Upper lobe of right lung (tissue), 1 donor: ENCODE measurements at places on chromosomes 12 and 14.
A peak's percentile ranks its signal among the peaks of the same experiment; 100 is the strongest.

- no peak for DNase-seq
- no peaks in the 10 kb centered on the region for H3K36me3 ChIP-seq
- H3K4me1 ChIP-seq: no peaks in the 10 kb centered on the region
- no peak overlapping the region for H3K4me3 ChIP-seq
These were observed 9.5 kb downstream of the PAX9 start for GRCh38 chr14:36671149-36671548.

DNA sequence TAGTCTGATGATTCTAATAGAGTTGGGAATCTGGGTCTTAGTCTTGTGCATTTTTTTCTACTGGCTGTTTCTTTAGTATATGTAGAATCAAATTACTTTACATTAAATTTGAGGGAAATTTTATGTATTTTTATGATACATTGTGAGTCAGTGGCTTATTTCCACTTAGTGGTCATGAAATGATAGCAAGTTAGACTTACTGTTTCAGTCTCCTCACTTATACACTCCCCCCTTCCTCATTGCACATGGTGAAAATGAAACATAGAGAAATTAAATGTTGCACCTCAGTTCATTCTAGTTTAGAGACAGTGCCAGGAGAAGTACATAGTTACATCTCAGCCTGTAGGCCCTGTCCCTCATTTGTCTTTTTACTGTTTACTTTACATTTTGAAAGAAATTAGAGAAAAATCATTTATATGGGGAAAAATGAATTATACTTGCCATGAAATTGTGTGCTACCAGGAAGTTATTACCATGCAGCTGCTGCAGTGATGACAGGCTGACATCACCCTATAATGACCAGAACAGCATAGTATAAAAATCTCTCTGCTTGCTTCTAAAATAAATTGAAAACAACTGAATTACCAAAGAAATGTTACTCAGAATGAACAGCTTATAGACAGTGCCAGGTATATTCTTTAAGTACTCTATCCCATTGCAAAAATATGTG lies 113.2 kb downstream of the TRMT5 start:
- DNase-seq: no peak
- H3K4me1 ChIP-seq: peaks cover 14% of the 10 kb centered on the region
- H3K27ac ChIP-seq: no peak overlapping the region
- H3K27me3 ChIP-seq: no peaks in the 10 kb centered on the region
- H3K36me3 ChIP-seq: no peaks in the 10 kb centered on the region
- H3K4me3 ChIP-seq: no peak overlapping the region

DNA sequence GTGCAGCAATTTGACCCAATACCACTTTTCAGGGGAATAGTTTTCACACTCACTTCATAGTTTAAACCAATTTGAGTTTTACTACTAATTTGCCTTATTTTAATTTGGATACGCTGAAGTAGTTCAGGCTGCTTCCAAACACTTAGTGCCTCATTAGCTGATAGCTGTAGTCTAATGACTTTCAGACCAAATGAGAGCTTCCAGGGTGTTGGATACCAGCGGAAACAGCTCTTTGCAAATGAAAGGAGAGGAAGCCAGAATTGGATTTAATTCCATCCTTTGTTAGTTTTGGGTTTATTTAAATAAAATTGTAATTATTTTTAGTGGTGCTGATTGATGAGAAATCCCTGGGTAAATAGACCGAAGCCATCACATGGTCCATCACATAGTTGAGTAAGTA lies 158.3 kb upstream of the SEL1L start:
- no peak for DNase-seq
- no peaks in the 10 kb centered on the region for H3K4me1 ChIP-seq
- no peaks in the 10 kb centered on the region for H3K36me3 ChIP-seq
- no peaks in the 10 kb centered on the region for H3K27me3 ChIP-seq
- no peak overlapping the region for H3K27ac ChIP-seq

DNA sequence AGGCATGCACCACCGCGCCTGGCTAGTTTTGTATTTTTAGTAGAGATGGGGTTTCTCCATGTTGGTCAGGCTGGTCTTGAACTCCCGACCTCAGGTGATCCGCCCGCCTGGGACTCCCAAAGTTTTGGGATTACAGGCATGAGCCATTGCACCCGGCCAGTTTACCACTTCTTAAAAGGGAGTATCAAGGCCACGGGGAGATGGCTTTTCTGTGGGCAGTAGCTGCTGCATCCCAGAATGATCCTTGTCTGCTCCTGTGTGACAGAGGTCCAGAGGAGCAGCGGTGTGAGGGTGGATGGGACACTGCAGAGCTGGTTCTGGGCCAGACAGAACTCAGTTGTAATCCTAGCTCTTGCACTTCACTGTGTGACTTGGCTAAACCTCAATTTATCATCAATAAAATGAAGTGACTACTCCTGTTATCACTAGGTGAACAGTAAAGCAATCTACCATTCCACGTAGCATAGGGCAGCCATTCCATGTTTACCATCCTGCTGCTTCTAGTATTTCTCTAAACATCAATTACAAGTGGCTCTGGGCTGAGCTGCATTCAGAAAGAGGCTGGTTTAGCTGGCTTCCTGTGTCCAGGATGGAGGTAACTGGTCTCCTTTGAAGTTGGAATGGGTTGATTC lies 3.0 kb upstream of the NPFF start:
- peaks cover 64% of the 10 kb centered on the region for H3K36me3 ChIP-seq
- no peaks in the 10 kb centered on the region for H3K27me3 ChIP-seq
- H3K4me3 ChIP-seq: no peak overlapping the region
- peaks cover 16% of the 10 kb centered on the region for H3K4me1 ChIP-seq

- no peak overlapping the region for H3K27ac ChIP-seq
- H3K27me3 ChIP-seq: no peaks in the 10 kb centered on the region
- no peaks in the 10 kb centered on the region for H3K4me1 ChIP-seq
- H3K36me3 ChIP-seq: no peaks in the 10 kb centered on the region
These were observed 618.8 kb downstream of the RPS29 start for GRCh38 chr14:48967419-48967818.

DNA sequence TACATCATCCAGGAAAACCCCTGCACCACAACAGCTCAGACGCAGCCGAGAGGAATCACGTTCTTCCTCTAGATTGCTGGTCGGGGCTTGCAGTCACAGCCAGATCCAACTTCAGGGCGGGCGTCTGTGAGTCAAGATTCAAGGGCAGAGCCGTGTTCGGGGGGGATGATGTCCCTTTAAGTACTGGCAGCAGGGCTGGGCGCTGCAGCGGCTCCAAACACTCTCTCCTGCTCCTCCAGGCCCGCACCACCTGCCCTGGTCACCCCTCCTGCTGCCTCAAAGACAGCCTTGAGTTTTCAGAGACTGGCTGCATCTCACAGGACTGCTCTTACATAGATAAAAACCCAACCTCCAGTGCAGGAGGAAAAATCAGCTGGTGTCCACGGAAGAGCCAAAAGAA lies 68.3 kb downstream of the KDM2B start:
- H3K4me3 ChIP-seq: no peak overlapping the region
- DNase-seq: no peak
- H3K27me3 ChIP-seq: no peaks in the 10 kb centered on the region
- no peaks in the 10 kb centered on the region for H3K4me1 ChIP-seq
- no peak overlapping the region for H3K27ac ChIP-seq

GRCh38 chr12:52526511-52526951 lies 6.3 kb upstream of the KRT5 start:
- H3K4me3 ChIP-seq: no peak overlapping the region
- no peaks in the 10 kb centered on the region for H3K27me3 ChIP-seq
- DNase-seq: no peak
- no peaks in the 10 kb centered on the region for H3K36me3 ChIP-seq
- H3K27ac ChIP-seq: no peak overlapping the region
- H3K4me1 ChIP-seq: no peaks in the 10 kb centered on the region

GRCh38 chr12:6822426-6823135 lies 960 bp downstream of the GPR162 start:
- H3K4me1 ChIP-seq: peaks cover 11% of the 10 kb centered on the region
- H3K27ac ChIP-seq: no peak overlapping the region
- no peak for DNase-seq
- peak overlapping the region; percentile 51 for H3K4me3 ChIP-seq
- no peaks in the 10 kb centered on the region for H3K36me3 ChIP-seq
- no peaks in the 10 kb centered on the region for H3K27me3 ChIP-seq

DNA sequence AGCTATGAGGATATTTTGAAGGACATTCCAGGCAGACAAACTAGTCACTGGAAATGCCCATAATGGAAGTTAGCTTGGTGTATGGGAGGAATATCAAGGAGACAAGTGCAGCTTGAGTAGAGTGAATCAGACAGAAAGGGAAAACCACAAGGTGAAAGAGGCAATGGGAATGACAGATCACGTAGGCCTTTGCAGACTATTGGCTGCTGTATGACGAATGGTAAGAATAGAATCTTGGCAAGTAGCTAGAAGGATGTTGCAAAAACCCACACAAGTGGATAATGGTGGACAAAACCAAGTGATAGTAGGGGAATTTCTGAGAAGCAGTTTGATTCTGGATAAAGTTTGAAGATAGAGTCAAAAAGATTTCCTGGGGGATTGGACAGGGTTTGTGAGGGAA lies 196.9 kb upstream of the NOVA1 start:
- H3K27me3 ChIP-seq: no peaks in the 10 kb centered on the region
- H3K4me3 ChIP-seq: no peak overlapping the region
- DNase-seq: no peak
- no peak overlapping the region for H3K27ac ChIP-seq
- H3K4me1 ChIP-seq: no peaks in the 10 kb centered on the region

DNA sequence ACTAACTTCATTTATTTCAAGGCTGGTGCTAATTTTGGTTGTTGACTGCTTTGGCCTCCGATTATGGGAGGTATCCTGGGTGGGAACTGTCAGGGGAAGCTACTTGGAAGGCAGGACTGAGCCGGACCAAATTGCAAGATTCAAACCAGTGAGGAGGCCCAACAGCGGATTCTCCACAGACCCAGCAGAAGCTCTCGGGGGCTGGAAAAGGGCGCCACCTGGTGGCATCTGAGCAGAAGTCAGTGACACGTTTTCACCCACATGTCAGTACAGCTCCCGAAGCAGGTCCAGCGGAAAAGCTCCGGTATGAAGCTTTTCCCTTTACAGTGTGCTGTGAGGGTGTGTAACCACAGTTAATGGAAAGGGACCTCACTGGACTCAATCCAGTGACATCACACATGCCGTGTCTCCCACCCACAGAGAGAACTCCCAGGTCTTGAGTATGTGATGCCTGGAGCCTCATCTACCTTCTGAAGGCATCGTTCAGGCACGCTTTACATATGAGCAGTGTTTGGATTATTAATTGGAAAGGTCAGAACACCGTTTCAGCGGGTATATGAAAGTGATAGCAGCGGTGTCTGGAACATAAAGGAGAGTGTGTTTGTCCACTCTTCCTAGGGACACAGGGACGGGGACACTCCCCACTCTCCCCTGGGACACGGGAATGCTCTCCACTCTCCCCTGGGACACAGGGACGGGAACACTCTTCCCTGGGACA lies 3.6 kb upstream of the P2RX2 start:
- no peaks in the 10 kb centered on the region for H3K36me3 ChIP-seq
- H3K4me3 ChIP-seq: no peak overlapping the region
- DNase-seq: peak; percentile 86
- H3K27ac ChIP-seq: no peak overlapping the region
- H3K27me3 ChIP-seq: peaks cover 33% of the 10 kb centered on the region

GRCh38 chr12:57094208-57095160 lies 5.6 kb downstream of the NAB2 start:
- H3K4me3 ChIP-seq: no peak overlapping the region
- peak overlapping the region; percentile 36 for H3K27ac ChIP-seq
- H3K27me3 ChIP-seq: no peaks in the 10 kb centered on the region
- peaks cover 75% of the 10 kb centered on the region for H3K36me3 ChIP-seq
- H3K4me1 ChIP-seq: peaks cover 45% of the 10 kb centered on the region

- no peak overlapping the region for H3K4me3 ChIP-seq
- H3K27ac ChIP-seq: no peak overlapping the region
- no peaks in the 10 kb centered on the region for H3K27me3 ChIP-seq
- DNase-seq: no peak
These were observed 3.8 kb upstream of the SIVA1 start for GRCh38 chr14:104749111-104749649.

DNA sequence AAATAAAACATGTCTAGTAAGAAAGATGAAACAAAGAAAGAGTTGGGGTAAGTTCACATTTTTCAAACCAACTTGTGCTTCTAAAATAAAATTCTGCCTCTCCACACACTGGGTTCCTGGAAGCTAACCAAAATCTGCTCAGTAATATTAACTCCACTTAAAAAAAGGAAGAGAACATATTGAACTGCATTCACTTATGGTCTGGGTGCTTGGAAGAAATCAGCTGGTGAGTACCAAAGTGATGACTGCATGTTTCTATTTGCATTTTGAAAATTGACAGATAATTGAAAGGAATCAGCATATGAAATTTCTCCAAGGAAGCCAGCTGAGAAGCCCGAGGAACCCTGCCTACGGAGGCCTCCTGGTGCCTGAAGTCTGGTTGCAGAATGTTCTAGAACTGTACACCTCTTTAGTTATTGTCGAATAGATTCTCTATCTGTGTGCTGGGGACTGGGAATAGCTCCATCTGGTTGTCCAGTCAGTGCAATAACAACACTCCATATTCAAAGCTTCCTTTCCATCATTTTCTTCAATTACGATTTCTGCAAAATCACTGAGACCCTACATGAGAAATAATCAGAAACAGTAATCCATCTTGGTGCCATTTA lies 836.1 kb downstream of the VRK1 start:
- DNase-seq: no peak
- H3K36me3 ChIP-seq: no peaks in the 10 kb centered on the region
- no peaks in the 10 kb centered on the region for H3K4me1 ChIP-seq
- no peak overlapping the region for H3K27ac ChIP-seq
- no peaks in the 10 kb centered on the region for H3K27me3 ChIP-seq

- no peaks in the 10 kb centered on the region for H3K36me3 ChIP-seq
- no peak overlapping the region for H3K4me3 ChIP-seq
- DNase-seq: no peak
- no peaks in the 10 kb centered on the region for H3K4me1 ChIP-seq
These were observed 32.6 kb upstream of the MTERF2 start for GRCh38 chr12:107019546-107019945.

DNA sequence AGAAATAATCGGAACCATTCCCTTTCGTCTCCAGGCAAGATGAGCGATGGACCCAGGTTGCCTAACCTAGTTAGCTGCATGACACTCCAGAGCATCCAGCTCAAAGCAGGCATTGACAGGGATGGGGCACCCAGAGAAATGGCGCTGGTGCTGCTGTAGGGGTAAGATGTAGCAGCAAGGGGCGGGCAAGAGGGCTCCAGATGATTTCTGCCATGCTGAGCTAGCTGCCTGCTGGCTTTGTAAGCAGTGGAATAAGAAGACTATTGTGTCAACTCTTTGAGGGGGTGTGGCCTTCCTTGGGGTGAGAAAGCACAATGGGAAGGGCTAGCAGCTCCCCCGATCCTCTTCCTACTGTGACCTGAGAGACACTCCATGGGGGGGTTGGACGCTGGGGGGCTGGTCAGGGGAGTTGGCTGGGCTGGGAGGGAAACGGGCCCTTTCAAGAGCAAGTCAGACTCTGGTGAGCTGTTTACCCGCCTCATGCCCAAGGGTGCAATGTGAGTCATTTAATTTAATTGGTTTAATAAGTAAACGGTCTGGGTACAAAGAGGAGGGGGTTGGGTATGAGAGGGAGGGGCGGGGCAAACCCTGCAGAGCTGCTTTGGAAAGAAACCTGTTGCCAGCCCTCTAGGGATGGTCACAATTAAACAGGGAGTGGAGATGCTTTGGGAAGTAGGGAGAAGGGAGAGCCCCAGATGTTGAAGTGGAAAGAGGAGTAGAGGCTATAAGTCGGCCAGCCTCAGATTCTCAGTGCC lies 50.5 kb downstream of the B4GALNT3 start:
- H3K4me1 ChIP-seq: peaks cover 6% of the 10 kb centered on the region
- H3K27me3 ChIP-seq: no peaks in the 10 kb centered on the region
- no peaks in the 10 kb centered on the region for H3K36me3 ChIP-seq
- H3K27ac ChIP-seq: peak overlapping the region; percentile 51
- peak; percentile 74 for DNase-seq
- no peak overlapping the region for H3K4me3 ChIP-seq
